ENCODE measurements at places on chromosomes 3 and 15. TPM values are rescaled to one million over a fixed set of nuclear protein-coding genes. Genes with fewer than 3 reads are reported as not detected.

The CFAP100 gene
- 10.7 TPM for total RNA-seq

The GOLGA8R gene
- 5.9 TPM for total RNA-seq

The AMOTL2 gene
- total RNA-seq = 130 TPM

The CSTA gene
- total RNA-seq = 10.3 TPM

The OR5K2 gene
- not detected for total RNA-seq

The PFN2 gene
- total RNA-seq = 38.5 TPM

The FETUB gene
- total RNA-seq = not detected

The GAP43 gene
- not detected for total RNA-seq

The ECE2 gene
- not detected for total RNA-seq

DNA sequence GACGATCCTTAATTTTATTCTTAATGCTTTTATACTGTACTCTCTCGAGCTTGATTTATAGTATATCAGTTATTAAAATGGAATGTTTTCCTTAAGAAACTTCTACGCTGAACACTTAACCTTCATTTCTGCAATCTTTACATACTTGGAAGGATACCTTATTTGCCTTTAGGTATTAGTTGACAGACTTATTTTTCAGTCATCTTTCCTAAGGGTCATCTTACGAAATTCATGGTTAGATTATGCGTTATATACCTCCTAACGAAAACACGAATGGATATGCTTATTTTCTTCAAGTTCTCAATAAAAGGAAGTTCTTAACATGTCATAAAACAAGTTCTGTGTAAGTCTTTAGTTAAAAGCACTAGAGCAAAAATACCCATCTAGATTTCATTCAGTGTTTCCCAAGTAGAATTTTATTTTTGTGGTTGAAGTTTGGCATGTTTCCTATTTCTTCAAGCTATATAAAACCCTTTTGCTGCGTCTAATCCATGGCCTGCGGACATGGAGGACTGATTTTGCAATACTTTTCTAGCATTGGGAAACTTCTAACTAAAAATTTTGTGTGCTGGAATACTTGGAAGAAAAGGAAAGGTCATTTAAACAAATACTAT lies 231.3 kb downstream of the TP63 start:
- no peak for DNase-seq

DNA sequence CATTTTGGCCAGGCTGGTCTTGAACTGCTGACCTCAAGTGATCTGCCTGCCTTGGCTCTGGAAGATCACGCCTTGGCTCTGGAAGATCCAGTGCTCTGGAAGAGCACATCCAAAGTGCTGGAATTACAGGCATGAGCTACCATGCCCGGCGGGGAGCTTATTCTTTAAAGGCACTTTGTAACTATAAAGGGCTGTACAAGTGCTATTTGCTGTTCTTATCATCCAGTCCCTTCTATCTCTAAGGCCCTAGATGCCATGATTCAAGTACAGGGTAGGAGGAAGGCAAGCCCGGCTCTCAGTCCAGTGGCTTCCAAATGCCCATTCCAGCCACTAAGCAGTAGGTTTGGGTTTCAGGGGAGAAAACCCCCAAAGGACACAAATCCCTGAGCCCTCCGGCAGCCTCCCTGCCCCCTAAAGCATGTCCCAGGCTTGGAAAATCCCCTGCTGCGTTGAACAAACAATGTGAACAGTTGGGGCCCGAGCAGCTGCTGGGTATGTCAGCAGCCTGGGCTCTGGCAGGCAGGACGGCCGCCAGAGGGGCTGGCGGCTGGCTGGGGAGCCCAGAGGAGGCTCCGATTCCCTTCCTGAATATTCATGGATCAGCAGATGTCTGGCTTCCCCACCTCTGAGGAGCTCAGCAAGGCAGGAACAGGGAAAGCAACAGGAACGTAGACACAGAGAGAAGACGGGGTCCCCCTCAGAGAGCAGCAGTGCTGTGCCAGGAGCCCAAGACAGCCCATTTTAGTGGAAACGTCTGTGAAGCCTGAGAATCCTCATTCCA lies 7.7 kb downstream of the IGDCC4 start:
- DNase-seq = no peak

GRCh38 chr15:55588815-55589115 lies 620 bp upstream of the PYGO1 start:
- DNase-seq = no peak

DNA sequence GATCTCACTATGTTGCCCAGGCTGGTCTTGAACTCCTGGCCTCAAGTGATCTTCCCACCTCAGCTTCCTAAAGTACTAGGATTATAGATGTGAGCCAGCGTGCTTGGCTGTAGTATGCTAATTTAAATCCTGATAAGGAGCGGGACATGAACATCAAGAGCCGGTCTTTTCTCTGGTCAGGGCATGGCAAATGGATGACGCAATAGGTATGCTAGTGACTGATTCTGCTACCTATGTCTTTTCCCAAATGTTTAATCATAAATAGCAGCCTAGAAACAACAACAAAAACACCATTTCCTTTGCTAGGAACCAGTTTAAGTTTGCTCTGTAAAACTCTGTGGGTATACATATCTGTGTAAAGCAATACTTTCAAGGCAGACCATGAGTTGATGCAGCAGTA lies 64.7 kb downstream of the STARD9 start:
- no peak for DNase-seq

- DNase-seq = no peak
Observed at GRCh38 chr15:65824941-65825544, 33.0 kb upstream of the DENND4A start.

GRCh38 chr15:93496888-93497287 lies 407.9 kb upstream of the RGMA start:
- DNase-seq = no peak

DNA sequence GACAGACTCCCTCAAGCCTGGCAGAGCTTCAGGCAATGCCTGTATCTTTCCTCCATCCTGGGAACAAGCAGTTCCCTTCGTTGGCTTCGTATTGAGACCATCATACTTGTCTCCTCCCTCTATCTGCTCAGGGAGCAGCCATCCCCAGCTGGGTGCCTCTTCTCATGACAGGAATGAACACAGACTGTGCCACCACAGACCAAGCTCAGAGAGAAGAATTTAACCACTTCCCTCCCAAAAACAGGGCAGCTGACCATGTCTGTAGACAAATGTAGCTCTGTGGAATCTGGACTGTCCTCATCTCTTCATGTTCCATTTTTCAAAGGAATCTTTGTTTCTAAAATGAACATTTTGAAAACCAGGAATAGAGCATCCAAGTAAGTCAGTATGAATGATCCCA lies 245.4 kb downstream of the ERC2 start:
- DNase-seq = no peak

GRCh38 chr15:67784856-67785430 lies 40.4 kb upstream of the SKOR1 start:
- DNase-seq = no peak

DNA sequence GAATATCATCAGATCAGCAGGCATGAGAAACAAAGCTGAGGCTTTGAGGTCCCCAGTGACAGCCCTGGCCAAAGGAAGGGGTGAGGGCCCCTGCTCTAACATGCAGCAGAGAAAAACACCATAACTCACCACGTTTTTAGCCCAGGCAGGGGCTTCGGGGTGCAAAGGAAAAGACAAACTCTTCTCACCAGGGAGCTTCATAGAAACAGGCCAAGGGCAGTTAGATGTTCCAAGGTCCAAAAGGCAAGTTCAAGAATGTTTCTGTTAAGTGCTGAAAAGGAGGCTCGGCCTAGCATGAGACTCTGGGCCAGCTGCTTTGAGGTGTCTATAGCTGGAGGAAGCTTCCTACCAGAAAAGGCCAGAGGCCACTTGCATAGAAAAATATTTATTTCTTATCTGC lies 608.4 kb upstream of the CFAP20DC start:
- DNase-seq = no peak

DNA sequence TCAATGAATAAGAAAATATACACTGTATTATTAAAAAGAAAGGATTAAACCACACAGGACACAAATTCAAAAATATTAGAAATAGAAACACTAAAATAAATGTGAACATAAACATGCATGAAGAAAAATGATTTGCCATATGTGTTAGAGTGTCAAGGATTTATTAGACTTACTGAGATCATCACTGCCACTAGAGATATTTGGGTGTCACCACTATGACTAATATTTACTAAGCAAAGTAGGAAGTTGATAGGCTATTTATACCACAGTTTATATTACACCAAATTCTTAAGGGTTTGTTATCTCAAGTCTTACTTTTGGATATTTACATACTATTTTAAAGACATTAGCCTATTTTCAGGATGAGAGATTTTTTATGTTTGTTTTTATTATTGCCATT lies 575.0 kb upstream of the SGO1 start:
- DNase-seq = no peak
